ENCODE measurements at places on chromosomes 1 and 21.

- DNase-seq = no peak
Measured at GRCh38 chr1:15707239-15707925, 23.3 kb downstream of the PLEKHM2 start.

- DNase-seq = no peak
Measured at GRCh38 chr21:30340714-30341573, 3.5 kb upstream of the KRTAP27-1 start.

GRCh38 chr1:208047476-208047934 lies 136.6 kb upstream of the CD34 start:
- no peak for DNase-seq

- DNase-seq = no peak
Measured at GRCh38 chr1:212666116-212666775, 33.4 kb downstream of the BATF3 start.

GRCh38 chr1:220300442-220301121 lies 28.3 kb upstream of the RAB3GAP2 start:
- DNase-seq = no peak

DNA sequence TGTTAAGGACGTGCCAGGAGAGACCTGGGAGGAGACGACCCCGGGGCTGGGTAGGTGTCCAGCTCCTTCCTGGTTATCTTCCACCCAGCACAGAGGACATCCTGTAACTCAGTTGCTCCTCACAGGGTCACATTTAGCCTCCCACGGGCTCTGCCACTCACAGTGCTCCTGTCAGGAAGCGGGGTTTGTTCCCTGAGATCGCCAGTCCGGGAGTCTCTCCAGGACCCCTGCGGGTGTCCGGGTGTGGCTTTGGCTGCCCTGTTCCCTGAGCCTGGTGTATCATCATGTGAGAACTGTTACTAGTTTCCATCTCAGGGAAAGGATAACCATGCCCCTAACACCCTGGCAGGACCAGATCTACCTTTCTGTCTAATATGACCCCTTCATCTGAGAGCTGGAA lies 158.2 kb upstream of the RUNX1 start:
- no peak for DNase-seq

- no peak for DNase-seq
Measured at GRCh38 chr1:19066248-19066873, 109.9 kb upstream of the IFFO2 start.

DNA sequence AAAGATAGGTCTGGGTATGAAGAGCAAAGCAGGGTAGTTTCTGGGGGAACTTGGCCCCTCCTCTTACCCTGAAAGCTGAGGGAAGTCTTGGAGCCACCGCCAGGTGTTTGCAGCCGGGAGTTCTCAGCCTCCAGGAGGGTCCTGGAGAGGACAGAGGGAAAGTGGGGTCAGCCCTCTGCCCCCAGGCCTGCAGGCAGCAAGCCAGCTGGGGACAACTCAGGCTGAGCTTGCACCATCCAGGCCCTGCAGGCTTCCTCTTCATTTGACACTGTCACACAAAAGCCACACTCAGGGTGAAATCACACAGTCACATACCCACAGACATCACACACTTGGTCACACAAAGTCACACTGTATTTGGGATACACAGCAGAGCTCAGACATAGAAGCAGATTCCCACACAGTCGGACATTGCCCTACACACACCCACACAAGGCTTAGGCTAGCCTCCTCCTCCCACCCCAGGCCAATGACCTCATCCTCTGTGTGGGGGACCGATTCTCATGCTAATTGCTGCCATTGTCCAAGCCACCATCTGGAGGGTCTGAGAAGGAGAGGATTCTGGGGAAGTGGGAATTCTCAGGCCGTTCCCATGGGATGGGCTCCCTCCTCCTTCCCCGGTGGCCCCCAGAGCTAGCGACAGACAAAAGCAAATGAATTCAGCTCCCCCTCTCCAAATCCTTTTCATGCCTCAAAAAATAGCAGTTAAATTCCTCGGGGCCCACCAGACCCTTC lies 3.7 kb downstream of the NES start:
- no peak for DNase-seq

DNA sequence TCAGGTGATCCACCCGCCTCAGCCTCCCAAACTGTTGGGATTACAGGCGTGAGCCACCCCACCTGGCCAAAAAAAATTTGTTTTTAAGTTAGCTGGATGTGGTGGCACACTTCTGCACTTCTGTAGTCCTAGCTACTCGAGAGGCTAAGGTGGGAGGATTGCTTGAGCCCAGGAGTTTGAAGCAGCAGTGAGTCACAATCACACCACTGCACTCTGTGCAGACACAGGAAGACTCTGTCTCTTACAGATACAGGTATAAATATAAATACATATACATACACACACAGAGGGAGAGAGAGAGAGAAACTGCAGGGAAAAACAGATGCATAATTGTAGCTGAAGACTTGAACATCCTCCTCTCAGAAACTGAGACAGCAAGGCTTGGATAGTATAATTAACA lies 34.8 kb upstream of the EPS15 start:
- DNase-seq = no peak

DNA sequence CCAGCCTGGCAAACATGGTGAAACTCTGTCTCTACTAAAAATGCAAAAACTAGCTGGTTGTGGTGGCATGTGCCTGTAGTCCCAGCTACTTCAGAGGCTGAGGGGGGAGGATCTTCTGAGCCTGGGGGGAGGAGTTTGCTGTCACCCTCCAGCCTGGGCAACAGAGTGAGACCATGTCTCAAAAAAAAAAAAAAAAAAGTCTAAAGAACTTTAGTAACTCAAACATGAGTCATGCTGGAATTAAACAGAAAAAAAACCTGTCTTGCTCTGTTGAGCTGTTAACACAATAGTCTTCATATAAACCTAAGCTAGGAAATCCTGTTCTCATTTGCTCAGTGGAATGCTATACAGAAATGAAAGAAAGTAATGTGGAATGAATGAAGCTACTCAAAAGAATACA lies 16.7 kb upstream of the DISP1 start:
- peak; percentile 22 for DNase-seq

- no peak for DNase-seq
Measured at GRCh38 chr1:33045814-33046213, 9.1 kb upstream of the AK2 start.

DNA sequence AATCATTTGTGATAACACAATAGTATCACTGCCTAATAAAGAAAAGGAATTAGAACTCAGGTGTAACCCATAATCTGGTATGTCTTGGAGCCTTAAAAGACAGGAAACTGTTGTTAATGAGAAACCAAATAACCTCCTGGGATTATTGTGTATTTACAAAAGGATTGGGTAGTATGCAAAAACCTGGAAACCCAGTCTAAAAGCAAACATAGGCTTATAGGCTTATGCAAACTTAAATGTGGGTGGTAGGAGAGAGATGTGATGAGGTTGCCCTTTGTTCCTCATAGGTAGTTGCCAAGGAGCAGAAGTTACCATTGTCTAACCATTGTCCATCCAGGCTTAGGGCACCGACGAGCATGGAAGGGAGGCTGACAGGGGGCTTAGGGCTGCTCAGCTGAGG lies 165.8 kb downstream of the AK5 start:
- no peak for DNase-seq

DNA sequence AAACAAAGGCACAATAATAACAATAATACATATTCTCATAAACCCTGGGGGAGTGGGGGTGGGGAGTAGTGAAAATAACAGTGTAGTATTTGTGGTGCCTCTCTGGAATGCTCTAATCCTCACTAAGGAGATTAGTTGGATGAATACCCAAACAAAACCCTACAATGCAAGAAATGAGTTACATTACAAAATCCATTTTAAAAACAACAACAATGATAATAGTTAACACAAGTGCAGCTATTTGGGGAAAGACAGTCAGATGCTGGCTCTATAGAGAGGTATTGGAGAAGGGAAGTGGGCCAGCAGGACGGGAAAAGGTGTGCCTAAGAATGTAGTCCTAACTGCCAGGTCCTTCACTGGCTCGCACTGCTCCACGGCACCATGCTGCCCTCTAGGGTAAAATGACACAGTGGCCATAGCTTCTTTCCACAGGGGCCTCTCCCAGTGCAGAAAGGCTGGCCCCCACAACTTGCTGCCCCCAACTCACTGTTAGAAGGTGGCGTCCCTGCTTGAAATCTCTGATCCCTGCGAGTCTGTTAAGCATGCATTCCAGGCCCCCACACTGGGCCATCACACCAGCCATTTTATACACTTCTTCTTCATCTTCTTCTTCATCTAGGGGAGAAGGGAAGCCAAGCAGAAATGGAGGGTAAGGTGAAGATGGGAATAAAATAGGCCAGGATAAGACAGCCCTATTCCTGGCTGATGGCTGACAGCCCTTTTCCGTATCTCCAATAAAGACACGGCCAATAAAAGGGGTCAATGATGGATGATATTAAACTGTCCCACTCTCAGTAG lies 113.8 kb downstream of the UBR4 start:
- no peak for DNase-seq

DNA sequence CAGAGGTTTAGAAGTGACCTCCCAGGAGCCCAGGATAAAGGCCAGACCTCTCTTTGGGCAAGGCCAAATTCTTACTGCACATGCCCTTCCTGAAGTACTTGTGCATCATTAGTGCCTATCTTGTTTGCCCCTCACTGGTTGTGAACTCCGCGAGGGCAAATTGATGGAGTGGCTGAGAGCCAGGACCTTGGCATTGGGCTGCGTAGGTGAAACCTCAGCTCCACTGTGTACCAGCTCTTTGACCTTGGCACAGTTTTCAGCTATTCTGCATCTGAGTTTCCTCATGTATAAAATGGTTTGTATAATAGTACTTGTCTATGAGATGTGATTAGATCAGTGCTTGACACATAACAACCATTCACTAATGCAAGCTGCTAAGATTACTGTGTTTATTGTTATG lies 11.5 kb downstream of the OTUD3 start:
- no peak for DNase-seq

DNA sequence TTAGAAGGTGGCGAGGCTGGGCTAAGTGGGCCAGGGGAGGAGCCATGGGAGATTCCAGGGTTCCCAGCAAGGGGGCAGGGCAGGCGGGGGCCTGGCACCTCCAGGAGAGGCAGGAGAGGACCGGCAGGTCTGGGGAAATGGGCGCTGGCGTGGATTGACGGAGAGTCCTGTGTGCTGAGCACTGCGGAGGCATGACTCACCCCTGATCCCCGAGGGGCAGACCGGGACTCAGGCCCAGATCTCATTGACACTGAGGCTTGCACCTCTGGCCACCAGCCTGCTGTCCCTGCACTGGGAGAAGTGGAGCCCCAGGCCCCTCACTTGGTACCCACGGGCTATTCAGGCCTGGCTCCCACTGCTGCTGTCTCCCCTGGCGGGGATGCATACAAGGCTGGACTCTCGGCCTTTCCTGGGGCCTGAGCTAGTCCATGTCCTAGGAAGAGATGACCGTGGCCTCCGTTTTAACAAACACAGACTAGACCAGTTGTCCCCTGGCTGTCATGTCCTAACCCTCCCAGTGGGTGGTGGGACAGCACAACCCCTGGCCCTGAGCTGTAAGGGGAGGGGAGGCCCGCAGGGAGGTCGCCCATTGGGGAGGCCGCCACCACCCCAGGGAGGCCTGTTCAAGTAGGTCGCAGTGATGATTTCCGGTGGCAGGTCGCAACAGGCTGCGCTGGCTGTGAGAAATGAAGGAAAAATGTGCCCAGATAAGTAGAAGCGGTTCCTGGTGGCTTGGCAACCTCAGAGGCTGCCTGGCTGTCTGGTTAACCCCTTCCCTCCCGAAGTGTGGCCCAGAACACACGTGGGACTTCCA lies 39.7 kb downstream of the RIPK4 start:
- no peak for DNase-seq

DNA sequence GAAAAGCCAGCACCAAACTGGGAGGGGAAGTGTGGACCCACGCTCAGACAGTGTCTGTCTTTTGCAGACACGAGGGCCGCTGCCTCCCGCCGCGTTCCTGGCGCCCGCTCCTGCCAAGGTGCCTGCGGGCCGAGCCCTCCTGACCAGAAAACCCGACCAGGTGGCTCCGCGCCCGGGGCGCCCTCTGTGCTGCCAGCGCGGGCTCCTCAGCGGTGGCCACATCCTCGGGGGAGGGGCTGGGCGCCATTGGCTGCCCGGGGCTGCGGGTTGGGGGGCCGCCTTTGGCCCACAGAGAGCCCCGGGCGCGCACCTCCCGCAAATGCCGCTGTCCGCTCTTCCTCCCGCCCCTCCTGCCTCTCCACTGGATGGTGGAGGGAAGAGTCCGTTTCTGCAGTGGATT lies 22.4 kb upstream of the TRNAU1AP start:
- DNase-seq = no peak

DNA sequence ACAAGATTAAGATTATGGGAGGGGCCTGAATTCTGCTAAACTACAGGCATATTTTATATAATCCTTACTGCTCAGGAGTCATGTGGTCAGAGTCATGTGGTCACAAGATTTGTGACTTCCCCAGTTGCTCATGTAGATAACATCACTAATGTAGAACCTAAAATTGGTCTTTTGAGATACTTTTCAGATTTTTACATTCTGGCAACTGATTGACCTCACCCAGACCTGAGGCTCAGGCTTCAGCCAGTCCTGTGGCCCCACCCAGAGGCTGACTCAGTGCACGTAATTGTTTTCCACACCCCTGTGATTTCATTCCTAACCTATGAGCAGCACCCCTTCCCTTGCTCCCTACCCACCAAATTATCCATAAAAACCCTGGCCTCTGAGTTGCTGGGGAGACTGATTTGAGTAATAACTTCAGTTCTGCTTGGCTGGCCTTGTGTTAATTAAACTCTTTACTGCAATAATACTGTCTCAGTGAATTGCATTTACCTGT lies 41.7 kb upstream of the ZNF326 start:
- peak; percentile 0 for DNase-seq

- peak; percentile 56 for DNase-seq
Measured at GRCh38 chr1:1040004-1040991, 20.4 kb downstream of the AGRN start.

GRCh38 chr21:43280949-43281633 lies 112.3 kb downstream of the CRYAA start:
- no peak for DNase-seq

DNA sequence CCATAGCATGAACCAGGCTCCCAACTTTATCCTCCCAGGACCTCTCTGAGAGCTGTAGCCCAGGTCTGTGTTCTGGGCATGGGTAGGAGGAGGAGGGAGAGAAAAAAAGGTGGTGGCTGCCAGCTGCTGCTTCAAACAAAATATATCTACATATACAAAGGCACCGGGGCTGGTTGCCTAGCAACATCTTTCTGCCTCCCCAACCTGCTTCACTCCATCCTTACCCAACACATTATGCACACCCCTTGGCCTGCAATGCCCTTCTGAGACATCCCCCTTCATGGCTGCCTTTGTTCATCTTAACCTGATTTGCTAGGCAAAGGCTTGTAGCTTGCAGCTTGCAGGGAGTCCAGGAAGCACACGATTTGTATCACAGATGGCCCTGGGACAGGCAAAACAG lies 27.2 kb upstream of the ATP1A1 start:
- no peak for DNase-seq

DNA sequence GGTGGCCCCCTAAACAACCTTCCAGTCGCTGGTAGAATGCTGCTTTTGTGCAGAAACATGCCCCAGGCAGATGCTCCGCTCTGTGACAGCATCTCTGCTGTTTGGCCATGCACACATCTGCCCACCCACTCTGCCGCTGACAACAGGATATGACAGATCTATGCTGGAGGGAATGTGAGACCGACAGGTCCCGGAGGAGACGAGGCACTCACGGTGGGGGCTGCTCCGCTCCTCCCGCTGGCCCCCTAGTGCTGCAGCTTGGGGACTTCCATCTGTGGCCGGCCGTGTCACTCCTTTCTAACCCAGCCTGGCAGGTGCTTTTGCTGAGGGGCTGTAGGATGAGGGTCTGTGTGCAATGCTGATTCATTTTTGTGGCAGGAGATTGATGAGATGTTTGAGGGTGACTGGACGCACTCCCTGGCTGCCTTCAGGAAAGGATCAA lies 49.1 kb upstream of the DMRTB1 start:
- DNase-seq = no peak

- no peak for DNase-seq
Measured at GRCh38 chr1:14765773-14766172, 167.3 kb downstream of the KAZN start.

GRCh38 chr1:244778344-244778743 lies 57.1 kb upstream of the COX20 start:
- no peak for DNase-seq
